ENCODE measurements at places on chromosomes 11 and 22.

DNA sequence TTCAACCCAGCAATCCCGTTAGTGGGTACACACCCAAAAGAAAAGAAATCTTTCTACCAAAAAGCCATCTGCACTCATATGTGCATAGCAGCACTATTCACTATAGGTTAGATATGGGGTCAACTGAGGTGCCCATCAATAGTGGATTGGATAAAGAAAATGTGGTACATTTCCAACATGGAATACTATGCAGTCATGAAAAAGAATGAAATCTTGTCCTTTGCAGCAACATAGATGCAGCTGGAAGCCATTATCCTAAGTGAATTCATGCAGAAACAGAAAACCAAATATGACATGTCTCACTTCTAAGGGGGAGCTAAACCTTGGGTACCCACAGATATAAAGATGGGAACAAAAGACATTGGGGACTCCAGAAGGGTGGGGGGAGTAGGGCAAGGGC, 1.9 kb upstream of the ARHGAP8 start:
- peaks cover 6% of the 10 kb centered on the region for H3K4me1 ChIP-seq
- H3K36me3 ChIP-seq, result no peaks in the 10 kb centered on the region
- no peak overlapping the region for H3K4me3 ChIP-seq
- H3K27ac ChIP-seq, result no peak overlapping the region

GRCh38 chr11:70504246-70505020, 106.1 kb downstream of the CTTN start:
- H3K4me1 ChIP-seq, result no peaks in the 10 kb centered on the region
- no peak overlapping the region for H3K27ac ChIP-seq
- no peaks in the 10 kb centered on the region for H3K36me3 ChIP-seq
- H3K4me3 ChIP-seq, result no peak overlapping the region
- no peaks in the 10 kb centered on the region for H3K27me3 ChIP-seq

GRCh38 chr22:20239676-20240446, 28.3 kb downstream of the RTN4R start:
- no peaks in the 10 kb centered on the region for H3K27me3 ChIP-seq
- no peak for DNase-seq
- H3K36me3 ChIP-seq, result no peaks in the 10 kb centered on the region
- no peak overlapping the region for H3K27ac ChIP-seq

DNA sequence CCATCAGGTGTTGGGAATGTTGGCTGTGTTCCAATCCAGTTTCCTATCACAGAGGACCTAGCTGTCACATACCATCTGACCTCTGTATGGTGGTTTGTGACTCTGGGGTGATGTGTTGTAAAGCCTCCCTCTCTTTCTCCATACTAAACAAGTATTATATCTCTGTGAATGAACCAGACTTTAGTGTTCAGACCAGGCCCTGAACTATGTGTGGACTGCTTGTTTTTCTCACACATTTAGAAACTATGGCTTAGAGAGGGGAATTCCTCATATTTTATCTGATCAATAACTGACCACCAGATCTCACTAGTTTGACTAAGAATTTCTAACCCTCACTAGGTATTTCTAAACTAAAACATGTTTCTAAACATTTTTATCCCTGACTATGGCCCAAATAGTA, 17.5 kb downstream of the NCR3LG1 start:
- no peak overlapping the region for H3K4me3 ChIP-seq
- peaks cover 88% of the 10 kb centered on the region for H3K36me3 ChIP-seq
- no peak for DNase-seq
- H3K27me3 ChIP-seq, result no peaks in the 10 kb centered on the region
- H3K4me1 ChIP-seq, result no peaks in the 10 kb centered on the region

DNA sequence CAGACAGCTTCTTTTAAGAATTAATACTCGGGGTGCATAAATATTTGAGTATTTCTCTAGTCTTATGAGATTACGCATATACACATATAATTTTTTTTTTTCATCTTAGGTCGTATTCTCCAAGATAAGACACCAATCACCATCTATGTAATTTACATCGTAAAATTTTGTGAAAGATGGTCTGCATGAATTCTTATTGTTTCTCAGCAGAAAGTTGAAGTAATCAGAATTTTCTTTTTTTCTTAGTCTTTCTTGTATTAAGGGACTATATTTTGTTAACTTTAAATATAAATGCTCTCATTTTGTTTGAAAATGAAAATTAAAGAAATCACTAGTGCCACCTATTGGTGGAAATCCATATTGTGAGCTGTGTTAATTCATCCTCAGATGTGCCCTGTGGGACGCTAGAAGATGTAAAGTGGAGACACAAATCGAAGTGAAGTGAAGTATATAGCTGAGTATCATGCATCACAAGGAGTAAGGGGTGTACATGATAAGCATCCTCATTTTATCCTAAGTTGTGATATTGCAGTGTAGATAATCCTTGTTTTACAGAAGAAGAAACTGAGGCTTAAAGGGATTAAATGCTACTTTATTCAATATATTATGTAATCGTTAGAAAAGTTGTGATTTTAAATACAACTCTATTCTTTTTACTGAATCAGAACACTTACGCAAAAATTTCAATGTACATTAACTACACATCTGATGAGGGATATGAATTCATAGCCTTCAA, 2084.3 kb downstream of the LRRC4C start:
- H3K27ac ChIP-seq, result no peak overlapping the region
- DNase-seq, result no peak
- H3K36me3 ChIP-seq, result no peaks in the 10 kb centered on the region
- H3K4me1 ChIP-seq, result no peaks in the 10 kb centered on the region
- no peak overlapping the region for H3K4me3 ChIP-seq

DNA sequence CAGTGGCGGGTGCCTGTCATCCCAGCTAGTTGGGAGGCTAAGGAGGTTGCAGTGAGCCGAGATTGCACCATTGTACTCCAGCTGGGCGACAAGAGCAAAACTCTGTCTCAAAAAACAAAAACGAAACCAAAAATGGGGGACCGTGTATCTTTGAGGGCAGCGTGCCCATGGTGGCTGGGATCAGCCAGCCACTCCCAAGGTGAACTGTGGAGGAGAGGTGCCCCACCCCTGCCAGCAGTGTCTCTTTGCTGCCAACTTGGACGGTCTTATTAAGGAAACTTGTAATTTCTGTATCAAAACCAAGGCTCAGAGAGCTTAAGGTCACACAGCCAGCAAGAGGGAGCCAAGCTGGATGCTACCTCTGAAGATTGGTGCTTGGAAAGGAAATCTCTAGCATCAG, 147.7 kb downstream of the CACNA1I start:
- H3K27ac ChIP-seq, result no peak overlapping the region
- H3K27me3 ChIP-seq, result no peaks in the 10 kb centered on the region
- no peak for DNase-seq
- H3K4me3 ChIP-seq, result no peak overlapping the region

DNA sequence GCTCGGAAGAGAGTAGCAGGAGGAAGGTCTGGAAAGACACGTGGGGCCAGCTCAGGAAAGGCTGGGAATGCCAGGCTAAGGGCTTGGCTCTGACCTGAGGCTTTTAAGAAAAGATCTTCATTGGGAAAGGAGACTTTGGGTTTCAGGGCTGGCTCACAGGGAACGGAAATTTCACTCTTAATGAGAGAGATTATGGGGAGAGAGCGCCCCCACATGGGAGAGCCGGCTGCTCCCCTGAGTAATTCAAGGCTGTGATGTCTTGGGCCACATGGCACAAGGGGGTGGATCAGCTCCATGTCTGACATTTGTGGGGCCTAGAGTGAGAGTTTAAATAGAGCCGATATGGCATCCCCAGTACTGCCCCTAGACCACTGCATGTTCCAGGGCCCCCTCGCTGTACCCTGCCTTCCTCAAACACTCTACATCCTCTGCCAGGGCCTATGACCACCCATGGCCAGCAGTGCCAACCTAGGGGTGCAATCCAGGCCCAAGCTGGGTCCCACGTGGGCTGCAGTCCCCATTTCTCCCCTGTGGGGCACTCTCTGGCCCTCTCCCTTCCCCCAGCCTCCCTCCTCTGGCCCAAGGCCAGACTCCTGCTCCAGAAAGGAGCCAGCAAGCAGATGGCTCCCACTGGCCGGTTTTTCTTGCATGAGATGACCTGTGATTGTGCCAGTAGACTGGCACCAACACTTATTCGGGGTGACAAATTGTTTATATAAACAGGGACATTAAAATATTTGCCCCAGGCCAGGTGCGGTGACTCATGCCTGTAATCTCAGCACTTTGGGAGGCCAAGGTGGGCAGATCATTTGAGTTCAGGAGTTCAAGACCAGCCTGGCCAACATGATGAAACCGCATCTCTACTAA, 75.2 kb downstream of the ISX start:
- DNase-seq, result no peak
- no peak overlapping the region for H3K4me3 ChIP-seq
- H3K27ac ChIP-seq, result no peak overlapping the region
- no peaks in the 10 kb centered on the region for H3K4me1 ChIP-seq
- H3K36me3 ChIP-seq, result no peaks in the 10 kb centered on the region

GRCh38 chr11:111765320-111765983, 737 bp downstream of the PPP2R1B start:
- peaks cover 30% of the 10 kb centered on the region for H3K36me3 ChIP-seq
- peak overlapping the region; percentile 92 for H3K27ac ChIP-seq
- no peaks in the 10 kb centered on the region for H3K27me3 ChIP-seq
- peak overlapping the region; percentile 78 for H3K4me3 ChIP-seq
- peaks cover 41% of the 10 kb centered on the region for H3K4me1 ChIP-seq
- DNase-seq, result no peak

DNA sequence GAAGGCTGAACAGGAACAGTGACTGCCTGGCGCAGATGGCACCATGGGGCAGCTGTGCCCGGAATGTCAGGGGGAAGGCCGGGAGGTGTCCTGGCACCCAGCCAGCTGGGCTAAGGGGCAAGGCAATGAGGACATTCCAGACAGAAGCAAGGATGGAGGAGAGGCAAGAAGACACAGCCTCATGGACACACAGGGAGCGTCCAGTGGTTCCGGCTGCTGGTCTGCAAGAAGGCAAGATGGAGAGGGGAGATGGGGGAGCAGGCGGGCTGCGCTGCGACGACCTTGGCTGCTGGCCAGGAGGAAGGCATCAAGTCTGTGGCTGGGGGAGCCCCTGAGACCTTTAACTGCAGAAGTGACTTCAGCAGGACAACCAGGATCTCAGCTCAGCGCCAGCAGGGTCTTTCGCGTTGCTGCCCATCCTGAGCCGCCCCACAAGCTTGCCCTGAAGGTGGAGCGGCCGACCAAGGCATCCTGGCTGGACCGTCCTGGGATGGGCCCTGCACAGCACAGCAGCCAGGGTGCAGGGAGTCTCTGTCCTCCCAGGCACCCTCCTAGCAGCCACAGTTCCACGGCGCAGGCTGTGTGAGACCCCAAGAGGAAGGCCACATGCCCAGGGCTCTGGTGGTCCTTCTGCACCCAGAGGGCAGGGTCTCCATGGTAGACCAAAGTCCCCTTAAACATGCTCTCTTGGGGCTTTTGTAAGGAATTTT, 531.7 kb downstream of the BRD1 start:
- no peak overlapping the region for H3K4me3 ChIP-seq
- no peaks in the 10 kb centered on the region for H3K27me3 ChIP-seq
- DNase-seq, result no peak
- H3K4me1 ChIP-seq, result no peaks in the 10 kb centered on the region
- no peak overlapping the region for H3K27ac ChIP-seq

GRCh38 chr11:102142333-102142732, 32.1 kb downstream of the YAP1 start:
- no peak for DNase-seq
- H3K27me3 ChIP-seq, result no peaks in the 10 kb centered on the region
- no peak overlapping the region for H3K4me3 ChIP-seq

DNA sequence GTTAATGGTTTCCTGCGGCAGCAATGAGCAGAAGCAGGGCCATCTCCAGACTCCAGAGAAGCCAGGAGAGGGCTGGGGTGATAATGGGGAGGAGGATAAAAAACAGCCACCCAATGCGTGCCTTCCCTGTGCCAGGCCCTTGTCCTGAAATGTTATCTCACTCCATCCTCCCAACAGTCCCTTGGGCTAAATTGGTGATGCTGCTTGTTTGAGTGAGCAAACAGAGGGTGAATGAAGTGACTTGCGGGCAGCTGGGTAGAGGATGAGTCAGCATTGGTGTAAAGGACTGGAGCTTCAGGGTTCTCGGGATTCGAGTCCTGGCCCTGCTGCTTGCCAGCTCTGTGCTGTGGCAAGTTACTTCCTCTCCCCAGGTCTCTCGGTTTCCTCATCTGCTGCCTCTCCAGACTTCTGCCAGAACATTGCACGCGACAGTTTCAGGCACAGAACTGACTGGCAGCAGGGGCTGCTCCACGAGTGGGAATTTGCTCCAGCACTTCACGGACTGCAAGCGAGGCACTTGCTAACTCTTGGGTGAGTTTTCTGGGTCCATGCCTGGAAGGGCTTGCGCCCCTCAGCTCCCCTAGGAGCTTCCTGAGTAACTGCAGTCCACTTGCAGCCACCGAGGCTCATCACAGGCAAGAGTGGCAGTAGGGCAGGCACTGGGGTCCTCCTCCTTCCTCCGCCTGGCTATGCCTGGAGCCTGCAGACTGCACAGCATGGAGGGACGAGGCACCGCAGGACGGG, at the start of gene P2RY6:
P2RY6 (plus strand) TSS at position 403 of the 744 bp plus-strand sequence. CDS start 24,181 bp downstream, outside the sequence.
- H3K4me3 ChIP-seq, result no peak within 1 kb of the TSS
- no peak within 1 kb of the TSS for H3K27ac ChIP-seq
- no peaks in the 10 kb centered on the region for H3K36me3 ChIP-seq
- DNase-seq, result peak; percentile 32

GRCh38 chr11:111459506-111460270, 52.5 kb downstream of the BTG4 start:
- no peak overlapping the region for H3K27ac ChIP-seq
- no peaks in the 10 kb centered on the region for H3K27me3 ChIP-seq
- no peaks in the 10 kb centered on the region for H3K36me3 ChIP-seq
- H3K4me3 ChIP-seq, result no peak overlapping the region

DNA sequence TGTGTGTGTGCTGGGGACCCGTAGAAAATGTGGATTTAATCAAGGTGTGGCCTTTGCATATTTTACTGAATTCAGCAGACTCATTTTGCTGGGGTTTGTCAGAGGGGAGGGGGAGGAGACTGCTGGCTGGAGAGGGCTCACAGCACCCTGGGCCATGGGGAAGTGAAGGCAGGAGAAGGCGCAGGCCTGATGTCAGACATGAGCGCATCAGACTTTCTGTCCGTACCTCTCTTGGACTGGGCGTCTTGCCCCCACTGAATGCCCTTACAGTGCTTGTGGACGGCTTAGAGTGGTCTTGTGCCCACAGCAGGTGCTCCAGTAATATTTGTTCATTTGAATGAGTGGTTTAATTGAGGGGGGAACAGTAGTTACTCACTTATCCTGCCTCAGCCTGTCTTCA, 75.2 kb downstream of the TEAD1 start:
- no peaks in the 10 kb centered on the region for H3K27me3 ChIP-seq
- DNase-seq, result no peak
- no peaks in the 10 kb centered on the region for H3K4me1 ChIP-seq
- H3K36me3 ChIP-seq, result no peaks in the 10 kb centered on the region
- H3K27ac ChIP-seq, result no peak overlapping the region

DNA sequence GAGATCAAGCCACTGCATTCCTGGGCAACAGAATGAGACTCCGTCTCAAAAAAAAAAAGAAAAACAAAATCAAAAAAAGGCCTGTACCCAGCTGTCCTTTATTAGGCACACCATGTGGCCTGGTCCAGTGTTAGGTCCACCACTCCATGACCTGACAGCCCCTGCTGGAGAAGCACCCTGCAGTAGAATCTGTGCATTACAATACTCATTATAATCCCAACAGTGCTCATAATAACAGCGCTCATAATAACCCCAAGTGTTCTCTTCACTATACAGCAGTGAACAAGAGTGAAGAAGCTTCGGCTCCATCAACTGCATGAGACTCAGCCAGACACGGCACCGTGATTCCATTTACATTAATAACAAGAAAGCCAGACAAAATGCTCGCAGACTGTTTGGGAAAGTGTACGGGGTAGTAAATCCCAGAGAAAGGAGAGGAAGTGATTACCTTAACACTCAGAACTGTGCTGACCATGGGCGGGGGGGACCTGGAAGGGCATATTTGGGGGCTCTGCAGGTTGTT, 8.9 kb upstream of the EHD1 start:
- no peaks in the 10 kb centered on the region for H3K27me3 ChIP-seq
- DNase-seq, result no peak
- peaks cover 4% of the 10 kb centered on the region for H3K4me1 ChIP-seq
- no peak overlapping the region for H3K4me3 ChIP-seq
- no peak overlapping the region for H3K27ac ChIP-seq
